ENCODE measurements at places on chromosomes 16 and 17.

GRCh38 chr16:80200079-80200478, 340.7 kb upstream of the DYNLRB2 start:
- no peak for DNase-seq

- DNase-seq, result no peak
These were observed 8.0 kb downstream of the GRIN2C start for GRCh38 chr17:74851612-74852236.

DNA sequence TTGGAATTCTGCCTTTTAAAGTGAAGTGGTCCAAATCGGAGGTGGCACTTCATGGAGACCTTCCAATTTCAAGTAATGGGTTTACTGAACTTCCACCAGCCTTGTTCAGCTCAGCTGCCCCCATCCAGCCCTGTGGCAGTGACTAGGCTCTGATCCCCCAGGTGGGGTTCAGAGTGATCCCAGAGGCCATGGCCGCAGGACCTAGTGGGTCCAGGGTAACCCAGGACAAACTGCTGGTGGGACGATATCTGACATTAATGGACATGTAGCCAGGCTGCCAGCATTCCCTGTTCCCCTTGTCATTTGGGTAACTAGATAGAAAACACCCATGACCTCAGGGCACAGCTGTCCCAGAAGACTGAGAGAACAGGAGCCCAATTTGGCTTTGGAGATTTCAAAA, 209.9 kb downstream of the GSG1L start:
- no peak for DNase-seq

GRCh38 chr17:77449908-77450741, 309.4 kb downstream of the SEC14L1 start:
- DNase-seq, result no peak

DNA sequence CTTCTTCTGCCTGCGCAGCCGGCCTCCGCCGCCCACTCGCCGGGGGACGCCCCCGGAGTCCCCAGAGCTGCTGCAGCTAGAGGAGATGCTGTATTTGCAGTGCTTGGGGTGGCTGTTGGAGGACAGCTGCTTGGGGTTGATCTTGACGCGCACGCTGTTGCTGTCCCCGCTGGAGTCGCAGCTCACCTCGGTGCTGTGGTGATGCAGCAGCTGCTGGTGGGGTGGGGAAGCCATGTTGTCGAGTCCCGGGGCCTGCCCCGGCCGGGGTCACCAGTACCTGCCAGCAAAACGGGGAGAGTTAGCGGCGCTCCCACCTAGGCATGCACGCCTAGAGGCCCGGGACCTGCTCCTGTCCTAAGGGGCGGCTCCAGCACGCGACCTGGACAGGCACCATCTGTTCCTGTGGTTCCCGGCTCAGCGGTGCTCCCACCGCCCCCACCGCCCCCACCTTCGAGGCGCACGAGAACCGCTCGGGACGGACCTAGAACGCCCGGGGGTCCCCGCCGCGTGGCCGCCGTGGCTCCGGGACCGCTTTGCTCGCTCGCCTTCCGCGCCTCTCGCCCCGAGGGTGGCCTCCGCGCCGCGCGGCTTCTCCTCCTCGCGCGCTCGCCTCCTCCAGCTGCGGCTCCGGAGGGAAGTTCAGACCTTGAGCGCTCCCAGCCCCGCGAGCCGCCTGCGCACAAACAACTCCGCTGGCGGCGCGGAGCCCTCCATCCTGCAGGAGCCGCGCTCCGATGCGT, 863 bp downstream of the ADCY9 start:
- DNase-seq, result peak; percentile 91

DNA sequence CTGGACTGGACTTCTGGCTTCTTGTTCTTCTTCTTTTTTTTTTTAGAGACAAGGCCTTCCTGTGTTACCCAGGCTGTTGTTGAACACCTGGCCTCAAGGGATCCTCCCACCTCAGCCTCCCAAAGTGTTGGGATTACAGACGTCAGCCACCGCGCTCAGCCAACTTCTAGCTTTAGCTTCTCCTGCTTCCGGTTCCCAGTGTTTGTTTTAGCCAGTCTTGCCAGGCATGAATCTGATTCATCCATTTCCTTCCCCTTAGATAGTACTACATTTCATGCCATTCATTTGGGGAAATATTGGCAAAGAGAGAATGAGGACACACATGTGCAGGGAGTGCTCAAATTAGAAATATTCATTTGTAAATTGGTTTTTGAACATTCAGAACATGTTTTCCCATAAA, 12.1 kb upstream of the NDUFAB1 start:
- DNase-seq, result no peak

DNA sequence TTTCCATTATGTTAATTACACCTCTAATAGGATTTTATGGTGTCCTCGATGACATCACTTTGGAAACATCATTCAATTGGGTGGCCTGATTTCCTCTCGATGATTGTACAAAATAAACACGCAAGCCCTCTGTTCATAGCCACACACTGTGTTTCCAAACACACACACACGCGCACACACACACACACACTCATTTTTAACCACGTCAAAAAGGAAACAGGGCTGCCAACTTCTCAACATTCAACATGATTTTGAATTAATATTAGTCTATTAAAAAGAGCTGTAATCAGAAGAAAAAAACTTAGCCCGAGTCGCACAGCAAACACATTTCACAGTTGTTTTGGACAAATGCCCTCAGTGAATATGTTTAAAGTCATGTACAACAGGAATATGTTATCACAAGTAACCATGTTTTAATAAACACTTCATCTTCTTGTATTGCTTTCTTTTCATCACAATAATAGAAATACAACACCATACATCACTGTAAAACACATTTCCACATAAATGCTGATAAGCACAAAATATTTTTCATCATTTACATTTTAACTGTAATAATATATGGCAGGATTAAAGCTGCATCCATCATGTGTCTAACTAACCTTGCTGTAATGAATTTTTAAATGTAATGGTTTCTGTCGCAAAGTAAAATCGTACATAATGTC, 219.1 kb upstream of the IRX3 start:
- no peak for DNase-seq

All from lower leg skin (tissue), 4 donors.